ENCODE measurements at places on chromosomes 11 and 22.

- DNase-seq, result no peak
Measured at GRCh38 chr11:116885951-116886655, 48.7 kb upstream of the APOA1 start.

DNA sequence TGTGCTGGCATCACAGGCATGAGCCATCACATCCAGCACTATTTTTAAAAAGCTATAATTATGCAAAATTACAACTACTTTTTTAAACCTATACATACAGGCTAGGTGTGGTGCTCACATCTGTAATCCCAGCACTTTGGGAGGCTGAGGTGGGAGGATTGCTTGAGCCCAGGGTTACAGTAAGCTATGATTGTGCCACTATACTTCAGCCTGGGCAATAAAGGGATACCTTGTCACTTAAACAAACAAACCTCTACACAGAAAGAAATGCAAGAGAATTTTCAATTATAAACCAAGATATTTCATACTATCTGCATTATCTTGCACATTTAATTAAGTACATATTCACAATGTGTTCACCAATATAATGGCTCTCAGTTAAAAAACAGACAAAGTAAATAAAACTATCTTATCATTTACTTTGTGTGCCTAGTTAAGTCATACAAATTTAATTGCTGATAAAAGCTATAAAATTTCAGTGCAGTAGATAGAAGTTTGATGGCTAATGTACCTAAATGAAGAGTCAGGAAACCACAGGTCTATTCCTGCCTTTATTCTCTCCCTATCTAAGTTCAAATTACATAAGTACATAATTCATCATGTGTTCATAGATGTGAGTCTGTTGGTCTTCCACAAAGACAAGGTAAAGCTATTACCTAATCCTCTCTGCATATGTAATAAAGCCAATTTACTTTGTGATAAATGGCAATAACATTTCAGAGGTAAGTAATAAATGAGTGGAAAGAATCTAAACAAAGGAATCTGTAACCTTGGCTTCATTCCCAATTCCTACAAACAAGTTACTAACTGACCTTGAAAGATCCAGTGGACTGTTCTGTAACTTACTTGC is 9.0 kb upstream of the RDX start:
- DNase-seq, result no peak

GRCh38 chr11:127000291-127000968 is at the start of gene KIRREL3:
Gene KIRREL3, minus strand, starts transcription at chr11:127000770.
- DNase-seq, result no peak

- DNase-seq, result no peak
Measured at GRCh38 chr11:129817534-129818051, 1.9 kb downstream of the TMEM45B start.

GRCh38 chr11:107222916-107223460 is 204.7 kb upstream of the GUCY1A2 start:
- DNase-seq, result no peak

DNA sequence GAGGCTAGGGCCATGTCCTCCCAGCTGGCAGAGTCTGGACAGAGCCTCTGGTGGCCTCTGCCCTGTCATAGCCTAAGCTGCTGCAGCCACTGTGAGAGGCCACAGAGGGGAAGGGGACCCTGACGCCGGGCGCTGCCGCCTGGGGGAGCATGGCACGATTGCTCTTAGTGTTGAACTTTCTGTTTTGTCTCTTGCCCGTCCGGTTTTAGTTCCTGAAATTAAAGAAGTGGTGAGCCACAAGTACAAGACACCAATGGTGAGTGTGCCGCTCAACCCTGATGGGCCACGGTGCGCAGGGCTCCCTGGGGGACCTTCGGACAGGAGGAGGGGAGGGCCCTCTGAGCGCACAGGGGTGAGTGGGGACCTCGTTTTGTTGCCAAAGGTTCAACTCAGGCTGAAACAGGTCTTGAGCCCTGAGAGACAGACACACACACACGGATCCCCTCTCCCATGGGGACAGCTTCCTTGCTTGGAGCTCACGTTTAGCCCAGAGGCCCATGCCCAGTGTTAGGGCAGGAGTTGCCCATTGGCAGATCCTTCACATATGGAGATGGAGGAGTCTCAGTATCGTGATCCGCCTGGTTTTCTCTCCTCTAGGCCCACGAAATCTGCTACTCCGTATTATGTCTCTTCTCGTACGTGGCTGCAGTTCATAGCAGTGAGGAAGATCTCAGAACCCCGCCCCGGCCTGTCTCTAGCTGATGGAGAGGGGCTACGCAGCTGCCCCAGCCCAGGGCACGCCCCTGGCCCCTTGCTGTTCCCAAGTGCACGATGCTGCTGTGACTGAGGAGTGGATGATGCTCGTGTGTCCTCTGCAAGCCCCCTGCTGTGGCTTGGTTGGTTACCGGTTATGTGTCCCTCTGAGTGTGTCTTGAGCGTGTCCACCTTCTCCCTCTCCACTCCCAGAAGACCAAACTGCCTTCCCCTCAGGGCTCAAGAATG is 23.8 kb downstream of the MYBPC3 start:
- no peak for DNase-seq

DNA sequence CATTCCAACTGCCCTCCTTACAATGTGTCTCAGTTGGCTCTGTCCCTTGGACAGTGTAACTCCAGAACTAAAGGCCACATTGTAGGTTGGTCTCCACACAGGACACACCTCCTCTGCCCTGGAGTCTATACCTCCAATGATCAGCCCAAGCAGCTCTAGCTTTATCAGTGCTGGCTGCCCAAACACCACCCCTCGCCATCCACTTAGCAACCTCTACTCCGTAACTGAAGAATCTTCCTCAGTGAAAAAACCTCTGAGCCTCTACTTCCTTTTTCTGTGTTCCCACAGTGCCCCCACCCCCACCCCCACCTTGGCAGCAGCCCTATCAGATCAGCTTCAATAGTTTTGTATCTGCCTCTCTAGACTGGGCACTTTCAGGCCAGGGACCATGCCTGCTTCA is 33.4 kb downstream of the SERPINH1 start:
- DNase-seq, result no peak

DNA sequence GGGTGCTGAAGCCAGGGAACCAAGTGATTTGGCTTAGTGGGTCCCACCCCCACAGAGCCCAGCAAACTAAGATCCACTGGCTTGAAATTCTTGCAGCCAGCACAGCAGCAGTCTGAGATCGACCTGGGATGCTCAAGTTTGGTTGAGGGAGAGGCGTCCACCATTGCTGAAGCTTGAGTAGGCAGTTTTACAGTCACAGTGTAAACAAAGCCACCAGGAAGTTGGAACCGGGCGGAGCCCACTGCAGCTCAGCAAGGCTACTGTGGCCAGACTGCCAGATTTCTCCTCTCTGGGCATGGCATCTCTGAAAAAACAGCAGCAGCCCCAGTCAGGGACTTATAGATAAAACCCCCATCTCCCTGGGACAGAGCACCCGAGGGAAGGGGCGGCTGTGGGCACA is 424.1 kb upstream of the TENM4 start:
- no peak for DNase-seq

GRCh38 chr11:66846671-66847091 is 3.4 kb downstream of the RCE1 start:
- no peak for DNase-seq

- peak; percentile 81 for DNase-seq
Measured at GRCh38 chr22:39013942-39014722, at the start of gene APOBEC3C. Gene APOBEC3C, plus strand, starts transcription at chr22:39014257. Its CDS starts 106 bp downstream, at chr22:39014363.

DNA sequence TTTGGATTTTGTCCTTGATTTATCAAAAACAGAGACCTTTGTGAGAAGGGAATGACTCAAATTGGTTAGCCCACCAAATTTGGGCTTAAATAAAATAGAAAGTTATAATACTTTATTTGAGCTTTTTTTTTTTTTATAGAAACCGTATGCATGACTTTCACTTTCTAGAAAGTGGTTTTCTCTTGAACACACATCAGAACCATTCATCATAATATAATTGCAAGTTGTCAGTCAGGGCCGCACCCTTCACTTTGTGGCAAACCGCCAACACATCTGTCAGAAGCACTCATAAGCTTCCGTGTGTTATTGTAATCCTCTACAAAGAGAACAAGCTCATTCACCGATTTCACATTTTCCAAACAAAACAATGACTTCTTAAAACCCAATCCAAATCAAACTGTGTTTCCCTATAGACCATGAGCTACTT is 76.1 kb downstream of the SOX6 start:
- DNase-seq, result peak; percentile 3

DNA sequence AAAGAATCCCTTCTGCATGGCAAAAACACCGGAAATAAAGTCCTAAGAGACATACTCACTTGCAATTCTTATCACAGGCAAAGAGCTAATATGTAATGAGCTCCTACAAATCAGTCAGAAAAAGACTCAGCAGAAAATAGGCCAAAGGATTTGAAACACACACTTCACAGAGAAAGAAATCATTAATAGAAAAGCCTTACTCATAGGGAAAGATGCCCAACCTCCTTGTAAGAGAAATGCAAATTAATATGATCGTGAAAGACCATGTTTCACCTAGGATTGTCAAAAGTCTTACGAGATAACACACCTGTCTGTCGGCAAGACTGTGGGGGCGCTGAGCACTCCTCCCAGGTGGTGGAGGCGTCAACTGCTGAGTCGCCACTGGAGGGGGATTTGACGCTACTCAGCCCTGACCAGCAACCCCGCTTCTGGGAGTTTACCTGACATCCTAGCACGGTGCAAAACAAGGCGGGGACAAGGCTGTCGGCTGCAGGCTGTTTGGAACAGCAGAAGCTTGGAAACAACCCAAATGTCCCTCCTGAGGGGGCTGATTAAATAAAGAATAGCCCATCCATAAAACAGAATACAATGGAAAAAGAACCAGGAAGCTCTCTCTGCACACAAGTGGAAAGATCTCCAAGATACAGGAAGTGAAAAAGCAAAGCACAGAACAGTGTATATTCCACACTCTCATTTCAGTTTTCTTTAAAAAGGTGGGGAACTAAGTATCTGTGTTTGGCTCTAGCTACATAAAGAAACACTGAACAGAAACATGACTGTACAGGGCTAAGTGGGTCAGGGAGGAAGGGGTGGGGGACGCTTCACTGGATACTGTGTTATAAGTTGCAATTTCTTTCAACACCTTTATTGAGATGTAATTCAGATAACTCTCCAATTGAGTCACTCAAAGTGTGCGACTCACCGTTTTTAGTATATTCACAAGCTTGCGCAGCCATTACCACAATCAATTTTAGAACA is 11.5 kb downstream of the CSNK1E start:
- DNase-seq, result peak; percentile 31

DNA sequence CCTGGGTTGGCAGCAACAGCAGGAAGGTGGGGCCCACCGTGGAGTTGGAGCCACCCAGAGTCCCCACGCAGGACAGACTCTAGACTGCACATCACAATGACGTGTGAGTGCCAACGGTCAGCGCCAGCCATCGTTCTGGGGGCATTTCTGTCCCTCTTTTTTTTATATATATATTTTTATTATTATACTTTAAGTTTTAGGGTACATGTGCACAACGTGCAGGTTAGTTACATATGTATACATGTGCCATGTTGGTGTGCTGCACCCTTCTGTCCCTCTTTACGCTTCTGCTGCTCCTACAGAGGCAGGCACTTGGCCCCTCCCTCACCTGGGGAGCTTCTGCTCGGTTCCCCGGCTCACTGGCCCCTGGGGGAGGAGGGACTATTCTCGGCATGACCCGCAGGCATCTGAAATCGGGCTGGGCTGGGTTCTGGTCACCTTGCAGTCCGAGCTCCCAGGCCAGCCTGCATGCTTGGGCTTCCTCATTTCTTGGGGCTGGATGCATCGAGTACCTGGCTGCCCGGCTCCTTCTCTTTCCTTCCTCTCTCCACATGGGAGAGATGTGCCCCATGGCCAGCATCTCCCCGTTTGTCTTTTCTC is 787.4 kb downstream of the TBC1D22A start:
- no peak for DNase-seq

- no peak for DNase-seq
Measured at GRCh38 chr11:76766521-76766920, 16.6 kb upstream of the TSKU start.

DNA sequence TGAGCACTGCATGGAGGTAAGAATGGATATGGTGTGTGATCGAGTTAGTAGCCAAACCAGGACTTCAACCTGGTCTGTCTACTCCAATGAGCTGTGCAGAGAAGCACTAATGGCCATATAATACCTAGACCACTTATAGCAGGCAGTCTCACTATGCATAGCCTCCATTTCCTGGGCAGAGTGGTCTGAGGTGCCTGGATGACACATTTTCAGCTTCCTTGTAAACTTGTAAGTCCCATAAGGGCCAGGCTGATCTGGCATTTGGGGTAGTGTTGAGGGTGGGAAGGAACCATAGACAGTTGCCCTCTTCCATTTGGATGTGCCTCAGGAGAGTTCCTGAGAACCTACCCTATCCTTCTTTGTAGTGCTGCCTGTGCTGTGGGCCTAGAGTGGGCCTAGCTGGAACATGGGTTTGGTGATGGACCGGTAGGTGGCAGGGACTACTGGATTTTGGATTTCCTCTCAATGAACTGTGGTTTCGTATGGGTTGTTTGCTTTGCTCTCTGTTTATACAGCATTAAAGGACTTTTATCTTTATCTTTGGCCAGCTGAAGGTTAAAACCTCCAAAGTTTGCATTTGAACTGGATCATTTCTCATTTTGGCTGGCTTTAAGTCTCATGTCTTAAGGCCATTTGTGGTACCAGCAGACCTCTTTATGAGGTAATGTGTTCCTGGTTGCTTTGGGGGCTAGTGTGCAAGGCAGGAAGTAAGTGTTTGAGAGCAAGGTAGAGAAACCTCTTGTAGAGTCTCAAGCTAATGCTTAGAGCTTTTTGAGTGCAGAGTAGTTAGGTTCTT is 86.9 kb downstream of the STIM1 start:
- no peak for DNase-seq

- no peak for DNase-seq
Measured at GRCh38 chr11:76471382-76471781, 26.6 kb downstream of the EMSY start.

DNA sequence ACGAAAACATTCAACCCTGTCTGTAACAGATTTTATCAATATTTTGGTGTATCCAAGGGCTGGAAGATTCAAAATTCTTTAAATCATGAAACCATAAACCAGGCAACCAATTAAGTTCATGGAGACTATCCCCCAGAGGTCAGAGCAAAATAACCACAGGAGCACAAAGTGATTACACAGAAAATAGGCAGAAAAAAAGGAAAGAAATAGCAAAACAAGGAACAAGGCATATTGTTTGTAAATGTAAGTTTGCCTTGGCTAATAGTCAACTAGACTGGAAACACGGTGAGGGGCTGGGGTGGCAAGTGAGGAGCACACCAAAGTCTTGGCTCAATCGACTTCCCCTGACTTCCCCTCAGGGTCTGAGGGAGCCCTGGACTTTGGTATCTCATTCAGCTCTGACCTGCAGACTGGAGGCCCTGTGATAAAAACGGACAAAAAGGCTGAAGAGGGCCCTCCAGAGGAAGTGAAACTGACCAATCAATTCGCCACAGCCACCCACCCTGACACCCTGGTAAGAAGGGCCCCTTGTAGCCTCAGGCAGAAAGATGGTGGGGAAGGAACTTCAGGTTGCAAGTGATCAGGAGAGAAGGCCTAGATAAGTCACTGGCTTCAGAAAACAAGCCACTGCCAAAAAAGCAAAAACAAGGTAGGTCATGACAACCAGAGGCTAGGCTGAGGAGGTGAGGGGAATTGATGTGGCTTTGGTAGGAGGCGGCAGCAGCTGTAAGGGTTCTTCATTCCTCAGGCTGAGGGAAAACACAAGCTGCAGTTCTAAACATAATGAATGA is 1.8 kb downstream of the SIK3 start:
- DNase-seq, result peak; percentile 48

All from activated gamma-delta T cell treated with Interleukin-2 at 50 U/mL for 16 hours (primary cell).